Dermis blood vessel endothelial cell (primary cell): ENCODE measurements at places on chromosomes 5 and 9. TPM values are rescaled to one million over a fixed set of nuclear protein-coding genes. Genes with fewer than 3 reads are reported as not detected.

Gene STK32A
- total RNA-seq, result not detected in 2 replicates

Gene TMEM174
- not detected in 2 replicates for total RNA-seq

DNA sequence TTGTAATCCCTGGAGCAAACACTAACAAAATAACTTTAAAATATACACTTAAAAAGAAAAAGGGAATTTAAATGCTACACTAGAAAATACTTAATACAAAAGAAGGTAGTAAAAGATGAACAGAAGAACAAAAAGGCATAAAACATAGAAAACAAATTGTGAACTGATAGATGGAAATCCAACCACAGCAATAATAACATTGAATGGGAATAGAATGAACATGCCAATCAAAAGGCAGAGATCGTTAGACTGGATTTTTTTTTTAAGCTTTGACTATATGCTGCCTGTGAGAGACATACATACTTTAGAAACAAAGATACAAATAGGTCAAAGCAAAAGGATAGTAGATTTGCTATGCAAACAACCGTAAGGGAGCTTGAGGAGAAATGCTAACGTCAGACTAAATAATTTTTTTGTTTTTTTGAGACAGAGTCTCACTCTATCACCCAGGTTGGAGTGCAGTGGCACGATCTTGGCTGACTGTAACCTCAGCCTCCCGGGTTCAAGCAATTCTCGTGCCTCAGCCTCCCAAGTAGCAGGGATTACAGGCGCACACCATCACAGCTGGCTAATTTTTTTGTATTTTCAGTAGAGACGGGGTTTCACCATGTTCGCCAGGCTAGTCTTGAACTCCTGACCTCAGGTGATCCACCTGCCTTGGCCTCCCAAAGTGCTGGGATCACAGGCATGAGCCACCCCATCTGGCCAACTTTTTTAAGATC is 6.5 kb downstream of the ABO start:
- no peak for DNase-seq

DNA sequence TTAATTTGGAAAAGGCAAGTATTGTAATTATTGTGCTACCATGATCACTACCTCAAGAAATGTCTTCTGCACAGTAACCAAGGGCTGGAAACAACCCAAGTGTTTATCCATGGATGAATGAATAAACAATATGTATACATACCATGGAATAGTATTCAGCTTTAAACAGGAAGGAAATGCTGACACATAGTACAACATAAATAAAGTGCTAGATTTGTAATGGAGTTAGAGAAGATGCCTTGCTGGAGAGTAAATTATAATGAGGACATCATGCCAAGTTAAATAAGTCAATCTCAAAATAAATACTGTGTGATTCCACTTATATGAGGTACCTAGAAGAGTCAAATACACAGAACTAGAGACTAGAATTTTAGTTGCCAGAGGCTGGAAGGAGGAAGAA is 160.0 kb downstream of the CCDC192 start:
- DNase-seq, result peak; percentile 64

DNA sequence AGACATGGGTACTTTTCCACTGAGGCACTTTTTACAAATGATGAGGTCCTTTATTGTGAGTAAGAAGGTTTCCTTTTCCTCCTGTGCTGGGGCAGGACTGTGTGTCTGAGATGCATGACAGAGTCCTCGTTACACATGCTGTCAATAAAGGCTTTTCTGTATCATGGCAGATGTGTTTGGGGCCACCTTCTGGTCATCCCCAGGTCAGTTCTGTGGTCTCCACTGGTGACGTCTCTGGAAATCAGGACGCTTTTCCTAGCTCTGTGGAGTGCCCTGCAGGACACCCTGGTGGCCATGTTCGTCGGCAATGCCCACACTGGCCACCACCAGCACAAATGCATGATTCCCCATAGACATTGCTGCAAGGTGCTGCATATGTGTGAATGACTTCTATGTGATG is 2.8 kb downstream of the CMBL start:
- DNase-seq, result peak; percentile 35

DNA sequence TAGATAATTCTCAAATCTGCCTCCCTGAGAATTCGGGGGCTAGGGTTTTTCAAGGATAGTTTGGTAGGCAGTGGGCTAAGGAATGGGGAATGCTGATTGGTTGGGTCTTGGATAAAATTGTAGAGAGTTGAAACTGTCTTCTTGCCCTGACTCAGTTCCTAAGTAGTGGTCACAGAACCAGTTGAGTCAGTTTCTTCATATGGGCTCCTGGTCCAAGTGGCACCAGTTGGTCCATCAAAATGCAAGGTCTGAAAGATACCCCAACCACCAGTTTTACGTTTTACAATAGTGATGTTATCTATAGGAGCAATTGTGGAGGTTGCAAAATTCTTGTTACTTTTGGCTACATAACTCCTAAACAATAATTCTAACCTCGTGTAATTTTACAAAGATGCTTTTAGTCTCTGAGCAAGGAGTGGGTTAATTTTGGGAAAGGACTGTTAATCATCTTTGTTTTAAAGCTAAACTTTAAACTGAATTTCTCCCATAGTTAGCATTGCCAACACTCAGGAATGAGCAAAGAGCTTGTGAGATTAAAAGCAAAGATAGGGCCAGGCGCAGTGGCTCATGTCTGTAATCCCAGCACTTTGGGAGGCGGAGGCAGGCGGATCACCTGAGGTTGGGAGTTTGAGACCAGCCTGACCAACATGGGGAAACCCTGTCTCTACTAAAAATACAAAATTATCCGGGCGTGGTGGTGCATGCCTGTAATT is 7.7 kb downstream of the CDK7 start:
- DNase-seq, result no peak
